ENCODE measurements at places on chromosomes 7 and 10.

DNA sequence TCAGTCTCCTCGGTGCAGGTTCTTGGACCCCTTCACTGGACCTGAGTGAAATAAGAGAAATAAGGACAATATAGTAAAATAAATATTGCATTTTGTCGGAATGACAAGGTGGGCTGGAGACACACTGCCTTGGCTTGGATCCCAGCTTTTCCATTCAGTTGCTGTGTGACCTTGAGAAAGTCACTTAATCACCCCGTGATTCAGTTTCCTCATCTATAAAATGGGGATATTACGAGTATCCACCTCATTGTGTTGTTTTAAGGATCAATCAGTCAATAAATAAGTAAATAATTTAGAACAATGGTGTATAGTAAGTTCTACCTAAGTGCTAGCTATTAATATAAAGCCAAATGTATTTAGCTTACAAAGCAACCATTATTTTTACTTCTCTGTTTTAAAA is 29.1 kb downstream of the HK1 start:
- no peak overlapping the region for H3K4me3 ChIP-seq
- no peak for DNase-seq
- no peak overlapping the region for H3K27ac ChIP-seq
- H3K36me3 ChIP-seq, result no peaks in the 10 kb centered on the region
- H3K4me1 ChIP-seq, result no peaks in the 10 kb centered on the region
- no peaks in the 10 kb centered on the region for H3K27me3 ChIP-seq

DNA sequence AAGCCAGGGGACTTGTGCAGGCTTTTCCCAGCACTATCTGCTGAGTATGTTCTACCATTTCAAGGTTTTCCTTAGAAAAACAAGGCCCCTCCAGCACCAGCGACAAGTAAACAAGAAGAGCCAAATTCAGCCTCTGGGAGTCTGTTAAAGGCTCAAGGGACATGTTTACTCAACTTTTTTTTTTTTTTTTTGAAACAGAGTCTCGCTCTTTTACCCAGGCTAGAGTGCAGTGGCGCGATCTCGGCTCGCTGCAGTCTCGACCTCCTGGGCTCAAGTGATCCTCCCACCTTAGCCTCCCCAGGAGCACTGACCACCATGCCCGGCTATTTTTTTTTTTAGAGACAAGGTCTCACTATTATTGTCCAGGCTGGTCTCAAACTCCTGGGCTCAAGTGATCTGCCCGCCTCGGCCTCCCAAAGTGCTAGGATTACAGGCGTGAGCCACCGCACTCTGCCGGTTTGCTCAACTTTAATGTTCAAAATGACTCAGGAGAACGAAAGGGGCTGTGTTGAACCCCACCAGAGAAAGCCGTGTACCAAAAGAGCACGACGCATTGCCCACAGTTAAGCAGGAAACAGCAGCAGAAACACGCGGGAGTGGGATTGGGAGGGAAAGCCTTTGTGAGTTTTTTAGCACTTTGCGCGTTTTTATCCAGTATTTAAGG is 772 bp downstream of the PRDX3 start:
- H3K4me1 ChIP-seq, result peaks cover 27% of the 10 kb centered on the region
- DNase-seq, result no peak
- H3K27ac ChIP-seq, result peak overlapping the region; percentile 96
- peak overlapping the region; percentile 98 for H3K4me3 ChIP-seq
- H3K36me3 ChIP-seq, result peaks cover 34% of the 10 kb centered on the region

DNA sequence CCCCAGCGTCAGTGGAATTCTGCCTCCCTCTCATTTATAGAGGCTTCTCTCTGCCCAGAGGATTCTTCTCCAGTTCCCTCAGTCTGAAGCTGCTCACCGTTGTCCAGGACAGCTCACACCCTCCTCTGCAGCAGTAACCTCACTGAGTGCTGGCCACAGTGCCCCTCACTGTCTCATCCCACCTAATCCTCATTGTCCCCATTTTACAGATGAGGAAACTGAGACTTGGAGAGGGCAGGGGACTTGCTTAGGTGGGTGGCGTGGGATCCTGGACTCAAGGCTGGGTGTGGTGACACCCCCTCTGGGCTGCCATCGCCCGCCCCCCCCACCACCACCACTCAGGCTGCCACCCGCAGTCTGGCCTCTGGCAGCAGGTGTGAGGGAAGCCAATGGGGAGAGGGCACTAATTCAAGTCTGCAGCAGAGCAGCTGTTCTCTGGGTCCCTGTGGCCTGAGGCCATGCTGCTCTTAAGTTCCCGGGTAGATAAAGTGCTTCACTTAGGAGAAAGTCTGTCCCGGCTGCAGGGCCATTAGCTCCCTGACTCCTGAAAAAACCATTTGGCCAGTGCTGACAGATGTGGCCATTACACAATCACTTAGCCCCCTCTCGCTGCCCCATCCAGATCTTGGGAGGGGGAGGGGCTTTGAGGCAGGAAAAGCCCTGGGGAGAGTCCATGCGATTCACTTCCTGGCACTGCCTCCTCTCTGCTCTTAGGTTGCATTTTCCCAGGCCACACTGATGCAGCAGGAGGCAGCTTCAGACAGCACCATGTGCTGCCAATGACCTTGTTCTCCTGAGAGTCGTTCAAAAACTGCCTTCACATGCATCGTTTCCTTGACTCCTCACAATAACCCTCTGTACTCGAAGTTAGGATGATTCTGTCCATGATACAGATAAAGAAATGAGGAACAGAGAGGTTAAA is 36.3 kb downstream of the DRGX start:
- H3K27me3 ChIP-seq, result peaks cover 5% of the 10 kb centered on the region
- no peak overlapping the region for H3K4me3 ChIP-seq
- H3K27ac ChIP-seq, result no peak overlapping the region
- H3K4me1 ChIP-seq, result no peaks in the 10 kb centered on the region
- H3K36me3 ChIP-seq, result no peaks in the 10 kb centered on the region
- no peak for DNase-seq

- no peak for DNase-seq
- H3K4me1 ChIP-seq, result peaks cover 3% of the 10 kb centered on the region
- no peak overlapping the region for H3K27ac ChIP-seq
- peaks cover 15% of the 10 kb centered on the region for H3K27me3 ChIP-seq
- H3K4me3 ChIP-seq, result no peak overlapping the region
Measured at GRCh38 chr10:45080331-45080730, 79.6 kb downstream of the ZNF22 start.

- peaks cover 61% of the 10 kb centered on the region for H3K4me1 ChIP-seq
- no peaks in the 10 kb centered on the region for H3K27me3 ChIP-seq
- peaks cover 8% of the 10 kb centered on the region for H3K36me3 ChIP-seq
- DNase-seq, result no peak
- H3K4me3 ChIP-seq, result peak overlapping the region; percentile 17
Measured at GRCh38 chr10:29688230-29688661, 53.5 kb upstream of the SVIL start.
